ENCODE measurements at places on chromosomes 13 and 19.

GRCh38 chr19:52590728-52591127 is 20.6 kb downstream of the ZNF701 start:
- DNase-seq: no peak

GRCh38 chr13:66312312-66313087 is 917.6 kb downstream of the PCDH9 start:
- DNase-seq: no peak

DNA sequence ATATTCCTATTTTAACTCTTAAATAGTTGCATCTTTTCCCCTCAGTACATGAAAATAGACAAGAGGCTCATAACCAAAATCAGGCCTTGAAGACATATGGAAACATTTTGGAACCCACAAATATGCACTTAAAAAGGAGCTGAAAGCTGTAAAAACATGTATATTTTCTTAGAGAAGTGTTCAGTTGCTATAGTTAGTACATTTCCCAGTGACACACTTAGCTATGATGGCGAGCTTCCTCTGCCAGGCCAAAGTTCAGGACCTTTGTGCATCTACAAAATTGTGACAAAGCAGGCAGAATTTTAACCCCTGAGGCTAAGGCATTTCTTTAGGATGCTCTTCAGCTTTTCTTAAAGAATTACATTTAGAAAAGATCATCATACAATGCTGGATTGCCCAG is 54.5 kb downstream of the RCBTB2 start:
- no peak for DNase-seq

DNA sequence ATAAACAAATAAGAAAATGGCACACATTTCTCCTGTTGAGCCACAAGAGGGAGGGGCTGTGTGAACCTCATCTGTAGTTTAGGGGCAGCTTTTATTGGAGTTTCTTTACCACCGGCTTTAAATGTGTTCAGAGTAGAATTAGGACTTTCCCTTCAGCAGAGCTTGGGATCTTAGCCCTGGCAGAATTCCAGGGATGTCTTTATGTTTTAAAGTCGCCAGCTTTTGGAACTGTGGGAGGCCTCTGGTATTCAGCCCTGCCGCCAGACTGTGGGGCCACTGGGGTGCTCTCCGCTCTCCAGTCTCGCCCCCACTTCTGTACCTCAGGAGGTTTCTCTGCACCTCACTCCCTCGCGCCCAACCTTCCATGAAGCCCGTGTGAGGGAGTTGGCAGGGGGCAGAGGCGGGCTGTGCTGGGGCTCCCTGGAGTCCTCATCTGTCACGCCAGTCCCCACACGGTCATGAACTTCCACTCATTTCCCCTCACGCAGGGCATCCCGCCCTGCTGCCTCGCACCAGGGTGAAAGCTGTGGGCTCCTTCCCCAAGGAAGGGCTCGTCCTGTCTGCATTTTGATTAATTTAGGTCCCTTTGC is 31.5 kb downstream of the CCDC8 start:
- no peak for DNase-seq

DNA sequence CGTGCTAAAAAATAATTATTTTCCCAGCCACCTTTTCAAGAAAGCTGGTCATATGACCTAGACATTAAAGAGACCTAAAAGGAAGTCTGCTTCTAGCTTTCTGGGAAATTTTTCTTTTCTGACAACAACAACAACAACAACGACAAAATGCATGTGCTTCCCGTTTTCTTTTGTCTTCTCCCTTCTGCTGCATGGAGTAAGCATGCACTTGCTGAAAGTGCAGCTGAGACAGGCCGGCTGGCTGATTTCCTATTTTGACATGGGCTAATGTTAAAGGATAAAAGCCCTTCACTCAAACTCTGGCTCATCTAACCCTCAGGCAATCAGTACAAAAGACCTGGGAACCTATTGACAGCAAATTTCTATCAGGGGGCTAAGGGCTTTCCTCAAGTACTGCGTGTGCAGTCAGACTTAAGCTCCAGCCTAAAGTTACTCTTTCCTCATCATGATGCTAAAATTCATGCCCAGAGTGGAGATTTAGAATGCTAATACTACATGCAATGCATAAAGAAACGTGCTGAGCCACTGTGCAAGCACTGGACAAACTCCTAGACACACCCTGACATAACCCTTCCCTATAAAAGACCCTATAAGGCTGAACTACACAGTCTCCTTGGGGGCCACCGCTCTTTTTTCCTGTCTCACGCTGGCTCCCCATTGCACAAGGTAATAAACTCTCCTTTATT is 811.1 kb downstream of the UQCRFS1 start:
- no peak for DNase-seq

- no peak for DNase-seq
Observed at GRCh38 chr19:47601180-47601904, 7.6 kb upstream of the BICRA start.

- DNase-seq: no peak
Observed at GRCh38 chr13:21613791-21614190, 9.8 kb upstream of the MICU2 start.
